ENCODE measurements at places on chromosomes 5 and 9.
A peak's percentile ranks its signal among the peaks of the same experiment; 100 is the strongest.

DNA sequence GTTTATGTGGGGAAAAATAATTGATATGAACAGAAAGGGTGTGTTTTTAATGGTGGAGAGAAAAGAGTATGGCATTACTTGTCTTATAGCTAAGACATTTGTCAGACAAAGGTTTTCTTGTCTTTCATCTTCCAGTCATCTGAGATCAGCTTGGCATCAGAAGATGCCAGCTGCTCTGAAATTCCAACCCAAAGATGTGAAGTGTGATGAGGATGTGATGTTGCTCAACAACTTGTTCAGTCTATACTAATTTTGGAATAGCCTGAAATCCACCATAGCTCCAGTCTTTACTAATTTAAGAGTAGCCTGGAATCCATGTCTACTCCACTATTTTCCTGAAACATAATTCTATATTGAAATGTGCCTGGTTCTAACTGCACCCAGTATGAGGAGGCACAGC is 182.3 kb downstream of the CFAP90 start:
- no peak for DNase-seq

GRCh38 chr9:81116340-81117137 is 572.8 kb downstream of the TLE1 start:
- DNase-seq = no peak

DNA sequence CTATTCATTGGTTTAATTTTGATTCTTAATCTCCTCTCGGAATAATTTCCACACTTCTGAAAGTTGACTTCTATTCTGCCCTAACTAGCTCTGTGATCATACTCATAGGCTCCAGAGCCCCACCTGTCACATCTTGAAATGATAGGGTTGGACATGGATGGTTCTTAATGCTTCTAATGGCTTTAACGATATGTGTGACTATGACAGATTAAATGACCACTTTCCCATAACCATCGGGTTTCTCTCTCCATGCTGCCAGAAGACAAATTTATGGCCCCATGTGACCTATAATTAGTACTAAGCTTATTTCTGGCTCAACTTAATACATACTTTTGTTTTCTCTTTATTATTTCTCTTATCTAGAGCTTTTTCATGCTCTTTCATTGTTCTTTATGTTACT is 251.1 kb upstream of the TUT7 start:
- no peak for DNase-seq

- no peak for DNase-seq
Measured at GRCh38 chr5:90095292-90096060, 314.1 kb downstream of the CETN3 start.

GRCh38 chr5:134527156-134527960 is 1.9 kb downstream of the JADE2 start:
- DNase-seq = peak; percentile 52

GRCh38 chr5:158976035-158976434 is 123.7 kb downstream of the EBF1 start:
- DNase-seq = no peak

- DNase-seq = no peak
Measured at GRCh38 chr5:74575741-74576538, 64.6 kb downstream of the ENC1 start.

DNA sequence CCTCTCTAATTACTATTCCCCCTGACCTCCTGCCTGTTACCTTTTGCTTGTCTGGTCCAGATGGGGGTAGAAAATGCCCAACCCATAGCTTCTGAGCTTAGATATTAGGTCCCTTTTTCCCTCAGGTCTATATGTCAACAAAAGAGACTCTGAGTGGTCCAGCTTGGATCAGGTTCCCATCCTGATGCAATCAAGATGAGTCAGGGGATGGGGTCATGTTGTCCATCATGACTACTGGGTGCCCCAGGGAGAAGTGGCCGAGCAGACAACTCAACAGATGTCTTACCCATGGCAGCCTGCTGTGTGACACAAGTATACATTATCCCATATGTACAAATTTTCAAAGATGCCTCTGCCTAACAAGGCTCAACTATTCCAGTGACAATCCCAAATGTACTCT is 9.1 kb upstream of the ANKH start:
- no peak for DNase-seq

DNA sequence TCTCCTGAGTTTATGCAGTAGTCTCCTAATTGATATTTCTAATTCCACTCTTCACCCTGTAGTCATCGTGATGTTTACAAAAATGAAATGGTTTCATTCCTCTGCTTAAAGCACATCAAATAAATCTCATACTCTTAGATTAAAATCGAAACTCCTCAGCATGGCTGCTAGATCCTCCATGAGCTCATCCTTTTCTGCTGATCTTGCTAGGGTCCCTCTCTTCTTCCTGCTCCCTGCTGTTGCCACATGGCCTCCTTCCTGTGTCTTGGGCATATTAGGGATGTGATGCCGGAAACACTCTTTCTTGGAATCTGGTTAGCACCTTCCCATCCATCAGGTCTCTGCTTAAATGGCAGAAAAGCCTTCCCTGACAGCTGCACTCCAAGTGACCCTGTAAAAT is 59.5 kb upstream of the MEGF10 start:
- no peak for DNase-seq

- no peak for DNase-seq
Measured at GRCh38 chr5:95786821-95787418, 35.6 kb downstream of the GLRX start.

GRCh38 chr5:39716532-39717028 is 291.8 kb upstream of the DAB2 start:
- peak; percentile 7 for DNase-seq

- no peak for DNase-seq
Measured at GRCh38 chr5:160824301-160825001, 27.6 kb downstream of the ATP10B start.

DNA sequence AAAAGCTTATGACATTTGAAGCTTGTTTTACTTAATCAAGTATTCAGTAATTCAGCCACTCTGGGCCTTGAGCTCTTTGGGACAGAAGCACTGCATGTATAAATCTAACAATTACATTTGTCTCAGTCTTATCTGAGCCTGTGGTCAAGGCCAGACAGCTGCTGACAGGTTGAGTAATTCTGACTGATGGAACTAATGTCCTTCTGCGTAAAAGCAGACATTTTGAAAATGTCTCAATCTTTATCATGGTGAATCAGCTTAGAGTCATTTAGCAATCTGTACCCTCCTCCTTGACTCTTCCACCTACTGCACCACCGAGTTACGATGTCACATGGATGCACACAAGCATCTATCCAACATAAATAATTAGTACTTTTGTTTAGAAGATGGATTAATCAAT is 400.0 kb downstream of the ARRDC3 start:
- DNase-seq = no peak

DNA sequence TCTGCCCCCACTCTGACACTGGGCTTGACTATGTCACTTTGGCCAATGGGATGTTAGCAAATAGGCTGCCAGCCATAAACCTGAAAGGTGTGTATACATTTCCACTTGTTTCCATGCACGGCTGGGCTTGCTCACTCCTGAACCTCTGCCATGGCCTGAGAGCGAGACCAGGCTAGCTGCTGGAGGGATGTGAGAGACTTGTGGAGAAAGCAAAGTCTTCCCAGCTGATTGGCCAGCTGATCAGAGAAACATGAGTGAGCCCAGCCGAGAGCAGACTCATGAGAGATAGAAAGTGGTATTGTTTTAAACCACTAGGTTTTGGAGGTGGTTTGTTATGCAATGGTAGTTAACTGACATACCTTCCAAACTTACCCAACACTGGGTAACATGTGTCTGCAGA is 13.9 kb downstream of the FAM193B start:
- DNase-seq = no peak

GRCh38 chr9:33011831-33012230 is 10.4 kb upstream of the APTX start:
- DNase-seq = no peak

DNA sequence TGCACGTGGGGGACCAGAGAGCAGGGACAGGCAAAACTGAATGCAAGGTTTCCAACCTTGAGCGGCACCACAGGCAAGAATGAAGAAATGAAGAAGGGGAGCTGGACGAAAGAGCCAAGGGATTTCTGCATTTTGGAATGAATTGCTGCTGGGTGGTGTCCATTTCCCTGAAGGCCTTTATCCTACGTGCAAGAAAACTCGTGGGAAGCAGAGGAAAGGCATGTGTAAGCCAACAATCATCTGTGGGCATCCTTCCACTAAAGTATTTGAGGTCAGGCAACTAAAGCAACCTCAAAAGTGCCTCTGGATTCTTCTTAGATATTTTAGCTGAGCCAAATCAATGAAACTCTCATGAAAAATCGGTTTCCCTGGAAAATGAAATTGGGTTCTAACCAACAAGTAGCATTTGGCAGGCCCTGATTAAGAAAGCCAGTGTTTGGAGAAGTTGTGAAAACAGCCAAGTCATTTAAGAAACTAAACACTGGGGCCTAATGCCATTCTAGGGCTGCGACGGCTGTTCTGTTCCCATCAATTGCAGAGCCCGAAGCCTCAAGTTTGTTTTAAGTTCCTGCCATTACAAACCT is 4.7 kb upstream of the TGFBI start:
- no peak for DNase-seq

DNA sequence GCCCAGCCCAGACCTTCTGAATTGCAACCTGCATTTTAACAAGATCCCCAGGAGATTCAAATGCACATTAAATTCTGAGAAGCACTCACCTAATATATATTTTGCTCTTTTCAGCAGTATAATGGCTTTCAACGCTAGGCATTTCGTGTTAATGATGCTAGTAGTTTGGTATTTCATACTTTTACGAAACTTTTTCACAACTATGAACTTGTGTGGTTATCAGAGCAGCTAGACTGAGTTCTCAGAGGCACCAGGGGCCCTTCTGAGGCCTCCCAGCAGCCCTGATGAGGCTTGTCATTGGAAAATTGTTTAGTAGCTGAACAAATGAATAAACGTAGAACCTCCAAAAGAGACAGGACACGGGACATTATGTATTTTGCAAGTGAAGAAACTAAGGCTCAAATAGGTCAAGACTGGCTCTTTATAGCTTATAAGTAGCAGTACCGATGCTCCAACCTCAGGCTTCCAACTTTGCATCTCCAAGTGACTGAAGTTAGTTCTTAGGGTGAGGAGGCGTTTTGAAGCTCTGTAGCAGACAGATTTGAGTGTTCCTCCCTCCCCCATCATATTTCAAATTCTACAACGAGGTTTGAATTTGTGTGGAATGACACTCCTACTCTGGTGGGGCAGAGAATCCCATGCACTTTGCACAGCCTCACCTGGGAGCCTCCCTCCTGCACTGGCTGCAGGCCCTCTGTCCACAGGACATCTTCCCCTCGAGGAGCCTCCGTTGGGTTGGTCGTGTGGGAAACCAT is 121.1 kb upstream of the SLC25A48 start:
- DNase-seq = no peak

DNA sequence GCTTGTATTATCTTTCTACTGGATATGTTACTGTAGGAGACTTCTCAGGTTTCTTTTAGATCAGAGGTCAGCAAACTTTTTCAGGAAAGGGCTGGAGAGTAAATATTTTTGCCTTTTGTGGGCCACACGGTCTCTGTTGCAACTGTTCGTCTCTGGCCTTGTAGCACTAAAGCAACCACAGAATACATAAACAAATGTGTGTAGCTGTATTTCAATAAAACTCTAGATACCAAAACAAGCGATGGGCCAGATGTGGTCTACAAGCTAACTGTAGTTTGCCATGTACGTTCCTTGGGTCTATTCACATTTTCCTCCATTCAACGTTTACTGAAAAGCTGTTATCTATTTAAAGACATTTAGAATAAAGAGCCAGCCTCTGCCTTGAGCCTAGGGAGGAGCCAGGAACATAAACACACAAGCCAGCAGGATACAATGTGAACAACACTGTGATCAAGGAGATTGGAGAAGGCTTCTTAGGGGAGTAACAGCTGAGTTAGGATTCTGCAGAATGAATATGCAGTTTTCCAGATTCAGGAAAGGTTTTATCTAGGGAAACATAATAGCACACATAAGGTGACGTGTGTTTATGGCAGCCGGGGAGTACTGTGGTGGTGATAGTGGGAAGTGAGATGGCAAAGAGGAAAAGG is 33.0 kb upstream of the HOMER1 start:
- DNase-seq = no peak

DNA sequence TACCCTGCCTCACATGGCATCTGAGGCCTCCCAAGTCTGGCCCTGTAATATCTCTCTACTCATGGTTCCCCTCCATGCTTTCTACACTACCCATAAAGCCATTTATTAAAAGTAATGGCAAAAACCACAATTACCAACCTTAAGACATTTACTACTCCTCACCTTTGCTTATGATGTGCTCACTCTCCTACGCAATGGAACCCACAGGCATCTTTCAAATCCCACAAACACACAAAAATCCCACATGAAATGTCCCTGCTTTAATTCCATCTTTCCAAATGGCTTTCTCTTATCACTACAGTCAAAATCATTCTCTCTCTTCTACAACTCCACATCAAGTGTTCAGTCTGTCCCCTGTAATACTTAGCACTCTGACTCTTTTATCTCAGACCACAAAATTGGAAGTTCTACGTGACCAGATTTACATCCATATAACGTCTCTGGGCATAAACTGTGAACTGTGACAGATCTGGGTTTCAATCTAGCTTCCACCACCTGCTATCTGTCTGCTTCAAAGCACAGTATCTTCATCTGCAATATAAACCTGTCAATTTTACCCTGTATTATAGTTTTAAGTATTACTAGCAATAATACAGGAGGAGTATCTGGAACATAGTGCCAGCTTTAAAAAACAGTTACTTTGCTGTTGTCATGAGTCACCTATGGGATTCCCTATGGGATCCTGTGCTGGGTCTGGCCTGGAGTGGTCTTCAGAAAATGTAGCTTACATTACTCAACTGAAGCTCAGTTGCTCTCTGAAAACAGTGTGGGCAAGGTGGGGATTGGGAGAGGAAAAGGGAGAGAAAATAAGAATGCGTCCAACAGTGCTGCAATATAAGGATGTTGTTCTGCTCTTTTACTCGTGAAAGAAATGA is 137.1 kb upstream of the TRIM32 start:
- DNase-seq = no peak

- no peak for DNase-seq
Measured at GRCh38 chr5:113373426-113373825, 61.4 kb downstream of the TSSK1B start.

GRCh38 chr9:13480693-13481092 is 201.2 kb upstream of the MPDZ start:
- DNase-seq = no peak

DNA sequence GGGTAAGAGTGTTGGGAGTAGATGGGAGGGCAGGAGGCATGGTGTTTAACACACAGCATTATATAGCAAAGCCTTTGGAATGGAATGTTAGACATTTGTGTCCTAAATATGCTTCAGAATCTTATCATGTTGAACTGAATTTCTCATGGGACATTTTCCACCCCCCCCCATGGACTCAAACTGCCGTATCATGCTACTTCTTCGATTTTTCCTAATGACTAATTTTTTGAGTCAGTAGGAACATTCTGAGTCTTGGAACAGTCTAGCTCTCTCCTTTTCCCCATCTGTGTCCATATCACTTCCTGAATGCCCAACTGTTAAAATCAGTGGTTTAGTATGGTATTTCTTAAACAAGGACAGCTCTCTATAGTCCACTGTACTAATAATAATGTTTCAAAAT is 380.6 kb downstream of the TLE4 start:
- no peak for DNase-seq

DNA sequence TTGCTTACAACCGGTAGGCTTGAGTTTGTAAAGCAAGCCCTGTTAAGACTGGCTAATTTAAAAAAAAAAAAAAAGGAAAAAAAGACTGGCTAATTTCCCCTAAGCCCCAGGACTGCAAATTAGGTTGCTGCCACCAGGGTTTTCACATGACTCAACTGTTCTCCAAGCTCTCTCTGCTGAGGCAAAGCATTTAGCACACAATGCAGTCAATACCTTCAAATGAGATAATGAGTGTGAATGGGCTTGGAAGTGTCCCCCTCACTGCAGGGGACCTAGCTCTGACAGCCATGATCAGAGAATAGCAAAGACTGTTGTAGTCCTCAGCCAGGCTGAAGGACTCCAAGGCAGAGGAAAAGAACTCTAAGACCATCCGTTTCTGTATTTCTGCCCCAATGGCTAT is 42.8 kb upstream of the ZSWIM6 start:
- DNase-seq = no peak
